ENCODE measurements at places on chromosomes 1 and 21.

- DNase-seq: no peak
Observed at GRCh38 chr1:115678141-115678540, 36.4 kb downstream of the VANGL1 start.

DNA sequence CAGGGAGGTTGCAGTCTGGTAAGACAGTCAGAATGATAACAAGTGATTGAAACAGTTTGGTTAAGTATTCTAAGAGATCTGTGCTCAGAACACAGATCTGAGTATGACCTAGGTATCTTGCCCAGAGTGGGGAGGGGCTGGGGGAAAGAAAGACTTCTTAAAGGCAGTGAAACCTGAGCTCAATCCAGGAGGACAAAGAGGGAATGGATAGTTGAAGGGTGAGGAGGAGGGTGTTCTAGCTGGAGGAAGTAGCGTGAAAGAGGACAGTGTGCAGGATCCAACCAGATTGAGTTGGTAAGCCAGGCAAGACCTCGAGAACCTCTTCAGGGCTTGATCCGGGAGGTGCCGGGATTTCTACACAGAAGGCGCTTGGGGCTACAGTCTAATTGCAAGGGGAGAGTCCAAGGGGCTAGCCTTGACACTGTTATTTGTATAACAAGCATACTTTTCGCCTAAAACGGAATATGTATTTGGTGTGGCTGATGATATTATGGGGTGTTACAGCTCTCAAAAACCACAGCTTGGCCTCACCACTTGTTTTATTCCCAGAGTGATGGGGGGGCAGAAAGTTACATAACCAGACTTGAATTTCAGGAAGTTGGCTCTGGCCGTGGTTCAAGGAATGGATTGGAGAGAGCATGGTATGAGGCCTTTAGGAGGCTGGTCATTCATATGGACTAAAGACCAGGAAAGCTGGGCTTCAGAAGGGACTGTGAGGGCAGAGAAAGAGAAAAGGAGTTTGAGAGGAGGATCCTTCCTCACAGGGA lies 19.1 kb downstream of the RCSD1 start:
- DNase-seq: no peak

DNA sequence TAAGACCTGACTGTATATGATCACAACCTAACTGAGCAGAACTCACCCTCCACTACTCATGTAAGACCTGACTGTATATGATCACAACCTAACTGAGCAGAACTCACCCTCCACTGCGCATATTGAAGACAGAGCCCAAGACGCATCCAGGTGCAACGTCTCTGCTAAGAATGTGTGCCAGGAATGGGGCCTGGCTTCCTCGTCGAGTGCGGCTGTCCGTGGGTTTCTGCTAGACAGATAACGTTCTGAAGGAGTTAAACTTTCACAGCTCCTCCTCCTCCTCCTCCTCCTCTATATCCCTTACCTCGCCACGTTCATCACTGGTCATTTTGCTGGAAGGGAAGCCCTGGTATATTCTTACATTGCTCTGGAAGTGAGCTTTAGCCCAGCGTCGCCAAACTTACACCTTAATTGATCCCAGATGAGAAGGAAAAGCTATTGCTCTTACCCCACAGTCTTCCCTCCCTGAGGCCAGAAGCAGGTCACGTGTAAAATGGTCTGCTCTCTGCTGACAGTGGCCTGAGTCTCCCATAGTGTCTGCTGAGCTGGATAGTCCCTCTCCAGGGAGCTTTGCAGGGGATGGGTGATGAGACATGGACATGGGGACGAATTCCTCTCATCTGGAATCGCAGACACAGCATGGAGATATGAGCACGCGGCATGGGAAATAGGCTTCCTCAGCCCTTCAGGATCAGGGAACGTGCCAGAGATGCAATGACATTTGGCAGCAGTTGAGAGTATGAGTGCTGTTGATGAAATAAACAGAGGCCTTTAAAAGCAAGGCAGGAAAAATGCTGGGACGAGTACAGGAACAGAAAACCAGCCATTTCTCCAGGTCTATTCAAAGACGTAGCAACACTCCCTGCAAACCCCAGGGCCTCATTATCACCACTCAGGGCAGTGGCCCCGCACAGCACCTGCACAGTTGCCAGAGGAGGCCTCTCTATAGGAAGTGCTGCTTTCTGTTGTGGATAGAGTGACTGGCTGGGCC lies 528.1 kb downstream of the KIF26B start:
- no peak for DNase-seq

DNA sequence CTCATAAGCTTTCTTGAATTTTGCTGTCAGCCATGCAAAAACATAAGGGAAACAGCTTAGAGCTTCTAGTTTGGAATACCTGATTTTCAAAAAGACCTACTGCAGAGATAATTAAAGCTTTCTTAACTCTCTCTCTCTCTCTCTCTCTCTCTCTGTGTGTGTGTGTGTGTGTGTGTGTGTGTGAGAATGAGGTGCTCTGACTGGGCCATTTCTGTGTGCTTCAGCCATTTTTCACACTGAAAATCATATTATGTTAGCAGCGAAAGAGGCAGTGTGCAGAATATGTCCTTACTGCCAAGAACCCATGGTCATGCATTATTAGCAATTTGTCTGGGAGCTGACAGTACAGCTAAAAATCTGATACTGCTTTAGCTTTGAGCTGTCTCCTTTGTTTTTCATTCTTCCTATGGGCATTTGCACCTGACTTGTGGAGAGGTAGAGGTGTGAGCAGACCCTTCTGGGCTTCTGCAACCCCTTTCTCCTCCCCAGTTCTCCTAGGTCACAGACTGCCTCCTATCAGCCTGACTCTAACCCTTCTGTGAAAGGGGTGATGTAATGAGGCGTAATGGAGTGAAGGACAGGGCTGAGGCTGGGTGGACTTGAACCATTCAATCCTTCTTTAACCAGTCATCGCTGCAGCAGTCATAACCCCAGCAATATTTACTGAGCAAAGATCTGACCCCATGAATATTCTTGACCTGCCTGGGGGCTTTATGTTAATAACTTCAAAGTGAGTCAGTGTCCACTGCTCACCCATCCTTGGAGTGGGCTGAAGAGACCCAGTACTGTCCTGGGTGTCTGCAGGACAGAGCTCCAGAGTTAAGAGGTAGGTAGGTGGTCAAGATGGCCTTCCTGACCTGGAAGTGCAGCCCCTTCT lies 61.2 kb downstream of the SYT6 start:
- no peak for DNase-seq

DNA sequence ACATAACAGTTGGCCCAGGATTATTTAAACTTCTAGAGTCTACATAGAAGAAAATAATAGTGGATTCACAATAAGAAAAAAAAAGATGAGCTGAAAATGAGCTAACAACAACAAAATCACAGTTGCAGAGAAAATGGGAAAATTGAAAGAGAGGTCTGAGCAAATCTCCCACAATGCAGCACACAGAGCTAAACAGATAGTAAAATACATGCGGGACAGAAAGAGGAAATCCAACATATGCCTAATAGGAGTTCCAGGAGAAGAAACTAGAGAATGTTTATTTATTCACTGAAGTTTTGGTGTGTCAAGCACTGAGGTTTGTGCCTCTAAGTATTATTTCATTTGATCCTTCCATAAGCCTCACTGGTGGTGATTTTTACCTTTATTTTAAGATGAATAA lies 45.5 kb upstream of the CACHD1 start:
- no peak for DNase-seq

- no peak for DNase-seq
Observed at GRCh38 chr1:181089676-181090544, 1.4 kb downstream of the IER5 start.

GRCh38 chr1:37634992-37635902 lies 555 bp upstream of the RSPO1 start:
- DNase-seq: no peak

DNA sequence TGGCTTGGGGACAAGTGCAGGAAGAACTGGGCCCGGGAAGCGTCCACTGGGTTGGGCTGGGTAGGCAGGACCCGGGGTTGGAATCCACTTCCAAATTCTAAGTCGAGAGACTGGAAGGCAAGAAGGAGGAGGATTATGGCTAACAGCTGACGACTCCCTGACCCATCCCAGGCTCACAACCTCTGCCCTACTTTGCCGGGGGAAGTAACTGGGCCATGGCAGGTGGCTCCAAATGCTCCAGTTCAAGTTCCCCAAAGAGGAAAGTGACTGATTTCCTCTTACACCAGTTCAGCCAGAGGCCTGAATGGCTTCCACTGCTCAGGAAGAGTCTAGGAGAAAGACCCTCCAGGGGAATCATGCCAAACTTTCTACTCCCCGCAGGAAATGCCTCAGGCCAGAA lies 11.4 kb downstream of the EMC1 start:
- no peak for DNase-seq

- no peak for DNase-seq
Observed at GRCh38 chr1:179817789-179818188, 59.8 kb downstream of the TOR1AIP2 start.

GRCh38 chr1:102751111-102751510 lies 357.2 kb downstream of the COL11A1 start:
- DNase-seq: no peak

DNA sequence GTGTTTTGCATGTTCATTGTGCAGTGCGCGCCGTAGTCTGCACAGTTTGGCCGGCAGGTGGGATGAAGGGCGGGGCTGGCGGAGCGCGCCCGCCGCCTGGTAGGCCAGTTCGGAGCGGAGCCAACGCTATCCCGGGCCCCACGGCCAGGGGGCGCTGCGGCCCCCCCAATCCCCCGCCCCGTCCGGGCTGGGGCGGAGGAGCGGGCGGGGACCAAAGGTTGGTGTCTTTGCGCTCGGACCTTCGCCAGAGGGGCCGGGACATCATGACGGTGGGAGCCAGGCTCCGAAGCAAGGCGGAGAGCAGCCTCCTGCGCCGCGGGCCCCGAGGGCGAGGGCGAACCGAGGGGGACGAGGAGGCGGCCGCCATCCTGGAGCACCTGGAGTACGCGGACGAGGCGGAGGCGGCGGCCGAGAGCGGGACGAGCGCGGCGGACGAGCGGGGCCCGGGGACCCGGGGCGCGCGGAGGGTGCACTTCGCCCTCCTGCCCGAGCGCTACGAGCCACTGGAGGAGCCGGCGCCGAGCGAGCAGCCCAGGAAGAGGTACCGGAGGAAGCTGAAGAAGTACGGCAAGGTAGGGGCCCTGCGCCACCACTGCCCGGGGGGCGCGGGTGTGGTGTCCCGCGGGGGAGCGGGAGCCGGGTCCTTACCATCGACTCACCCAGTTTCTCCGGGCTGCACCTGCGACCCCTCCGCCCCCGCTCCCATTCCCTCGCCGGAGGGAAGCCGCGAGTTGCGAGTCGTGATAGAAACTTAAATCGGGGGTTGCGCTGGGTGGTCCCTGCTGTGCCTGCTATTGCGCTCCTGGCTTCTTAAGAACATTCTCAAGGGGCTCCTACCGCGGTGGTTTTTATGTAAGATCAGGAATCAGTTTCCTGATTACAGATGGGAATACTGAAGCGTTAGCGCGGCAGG lies at the start of gene C1orf115:
Gene C1orf115, plus strand, starts transcription at position 224 of the 913 bp plus-strand sequence. Its CDS starts 40 bp downstream, at position 264.
- DNase-seq: no peak

Data from NCI-H187 treated with DMSO at 0.1 percent for 48 hours (cell line).